Activated naive CD8-positive, alpha-beta T cell treated with anti-CD3 and anti-CD28 coated beads, Interleukin-2, amount 10 ng/mL, durations not matched to agents 7 days and 5 days (primary cell): ENCODE measurements at places on chromosomes 3 and 15. TPM values are rescaled to one million over a fixed set of nuclear protein-coding genes. Genes with fewer than 3 reads are reported as not detected.

- no peaks in the 10 kb centered on the region for H3K27me3 ChIP-seq
- H3K36me3 ChIP-seq: peaks cover 23% of the 10 kb centered on the region
- peaks cover 19% of the 10 kb centered on the region for H3K4me1 ChIP-seq
- no peak overlapping the region for H3K4me3 ChIP-seq
Measured at GRCh38 chr15:76289582-76289981, 21.7 kb downstream of the ETFA start.

DNA sequence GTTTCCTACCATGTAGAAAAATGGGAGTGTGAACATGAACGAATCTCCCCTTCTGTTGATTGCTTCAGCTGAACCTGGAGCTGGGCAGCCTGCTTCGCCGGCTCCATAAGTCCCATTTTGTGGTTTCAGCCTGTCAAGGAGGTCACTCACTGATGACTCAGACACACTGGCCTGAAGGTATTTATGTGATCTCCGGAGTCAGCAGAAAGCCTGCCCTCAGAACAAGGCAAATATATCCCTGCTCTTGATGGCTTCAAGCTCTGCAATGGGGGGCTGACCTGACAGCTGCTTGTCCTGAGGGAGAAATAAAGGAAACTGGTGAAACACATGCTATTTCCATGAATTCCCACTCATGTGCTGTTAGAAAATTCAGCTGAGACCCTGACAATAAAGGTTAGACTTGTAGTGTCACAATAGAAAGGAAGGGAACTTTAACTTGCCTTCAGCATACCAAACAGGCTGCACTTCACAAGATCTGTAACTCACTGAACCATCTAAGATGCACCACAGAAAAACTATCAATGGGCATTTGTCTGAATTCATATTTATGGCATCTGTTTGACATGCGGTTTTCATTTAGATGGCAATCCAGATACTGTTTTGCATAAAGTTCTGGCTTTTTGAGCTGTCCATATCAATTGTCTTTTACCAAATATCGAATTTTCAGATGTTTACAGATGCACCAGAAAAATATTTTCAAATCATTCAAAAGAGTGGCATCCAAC lies 282.0 kb upstream of the VEPH1 start:
- H3K27ac ChIP-seq: no peak overlapping the region
- H3K4me1 ChIP-seq: no peaks in the 10 kb centered on the region
- DNase-seq: no peak
- H3K36me3 ChIP-seq: no peaks in the 10 kb centered on the region
- H3K4me3 ChIP-seq: no peak overlapping the region

- DNase-seq: no peak
- H3K36me3 ChIP-seq: no peaks in the 10 kb centered on the region
- peaks cover 20% of the 10 kb centered on the region for H3K4me1 ChIP-seq
- H3K27me3 ChIP-seq: peaks cover 85% of the 10 kb centered on the region
Measured at GRCh38 chr15:45114076-45114750, at the start of the genes DUOX2 and DUOXA2. Gene DUOX2 (minus strand): TSS chr15:45114172. CDS start chr15:45113411, 761 bp downstream. Gene DUOXA2 (plus strand): TSS chr15:45114326. CDS start chr15:45114606, 280 bp downstream.

GRCh38 chr3:160105907-160106584 lies 117.4 kb downstream of the IL12A start:
- H3K36me3 ChIP-seq: no peaks in the 10 kb centered on the region
- H3K4me3 ChIP-seq: no peak overlapping the region
- DNase-seq: no peak
- H3K27ac ChIP-seq: no peak overlapping the region
- peaks cover 13% of the 10 kb centered on the region for H3K27me3 ChIP-seq

DNA sequence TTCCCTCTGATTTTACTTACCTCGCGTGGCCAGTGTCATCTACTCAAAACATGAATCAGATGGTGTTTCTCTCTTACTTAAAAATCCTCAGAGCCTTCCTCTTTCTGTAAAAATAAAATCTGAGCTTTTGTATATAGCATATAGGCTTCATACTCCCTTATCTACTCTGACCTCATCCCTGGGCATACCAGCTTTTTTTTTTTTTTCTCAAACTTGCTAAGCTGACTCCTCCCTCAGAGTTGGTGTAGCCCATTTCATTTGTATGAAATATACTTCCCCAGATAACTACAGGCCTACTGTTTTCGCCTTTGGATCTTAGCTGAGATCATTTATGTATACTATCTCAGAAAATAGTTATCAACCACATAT lies 648.9 kb upstream of the ALCAM start:
- no peak overlapping the region for H3K27ac ChIP-seq
- H3K36me3 ChIP-seq: no peaks in the 10 kb centered on the region
- no peaks in the 10 kb centered on the region for H3K4me1 ChIP-seq
- DNase-seq: no peak

- no peak overlapping the region for H3K4me3 ChIP-seq
- H3K4me1 ChIP-seq: no peaks in the 10 kb centered on the region
- peaks cover 37% of the 10 kb centered on the region for H3K27me3 ChIP-seq
- no peak overlapping the region for H3K27ac ChIP-seq
- DNase-seq: no peak
- no peaks in the 10 kb centered on the region for H3K36me3 ChIP-seq
Measured at GRCh38 chr15:68268405-68268804, 9.1 kb upstream of the FEM1B start.

DNA sequence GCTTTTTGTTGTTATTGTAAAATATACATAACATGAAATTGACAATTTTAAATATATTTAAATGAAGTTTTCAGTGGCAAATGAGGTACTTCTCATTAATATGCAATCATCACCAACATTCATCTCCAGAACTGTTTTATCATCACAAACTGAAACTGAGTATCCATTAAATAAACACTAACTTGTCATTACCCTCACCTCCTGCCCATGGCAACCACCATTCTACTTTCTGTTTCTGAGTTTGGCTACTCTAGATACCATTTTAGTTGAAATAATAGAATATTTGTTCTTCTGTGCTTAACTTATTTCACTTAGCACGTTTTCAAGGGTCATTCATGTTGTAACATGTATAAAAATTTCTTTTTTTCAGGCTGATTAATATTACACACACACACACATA lies 834.3 kb downstream of the PLOD2 start:
- no peaks in the 10 kb centered on the region for H3K27me3 ChIP-seq
- no peak for DNase-seq
- no peaks in the 10 kb centered on the region for H3K4me1 ChIP-seq
- H3K36me3 ChIP-seq: no peaks in the 10 kb centered on the region

DNA sequence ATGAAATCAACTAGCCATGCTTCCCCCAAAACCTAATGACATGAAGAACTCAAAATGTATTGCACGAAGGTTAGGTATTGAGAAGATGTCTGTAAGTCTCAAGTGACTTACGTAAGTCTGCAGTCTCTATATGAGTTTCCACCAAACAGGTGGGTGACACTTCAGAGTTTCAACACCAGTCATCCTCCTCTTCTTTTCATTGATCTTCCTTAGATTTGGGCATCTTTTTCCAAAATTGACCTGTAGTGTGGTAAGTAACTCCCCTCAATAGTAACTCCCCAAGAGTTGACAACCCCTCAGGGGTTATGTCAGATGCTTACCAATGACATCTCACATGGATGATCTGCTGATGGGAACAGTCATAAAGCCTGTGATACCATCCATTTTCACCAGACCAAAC lies 46.1 kb downstream of the GPR176 start:
- no peak overlapping the region for H3K4me3 ChIP-seq
- H3K27me3 ChIP-seq: peaks cover 21% of the 10 kb centered on the region

GRCh38 chr15:64503640-64504039 lies 43.3 kb downstream of the ZNF609 start:
- H3K27ac ChIP-seq: peak overlapping the region; percentile 87
- H3K27me3 ChIP-seq: no peaks in the 10 kb centered on the region
- peaks cover 64% of the 10 kb centered on the region for H3K4me1 ChIP-seq
- H3K36me3 ChIP-seq: peaks cover 28% of the 10 kb centered on the region

IQCF2 gene
- total RNA-seq: not detected

MYRIP gene
- not detected for total RNA-seq

C3orf20 gene
- 0.17 TPM for total RNA-seq

SNX22 gene
- 1.1 TPM for total RNA-seq
